ENCODE measurements at places on chromosomes 13 and 19. TPM values are rescaled to one million over a fixed set of nuclear protein-coding genes. Genes with fewer than 3 reads are reported as not detected.

GRCh38 chr19:18469069-18469846 is 31.3 kb upstream of the ISYNA1 start:
- DNase-seq, result peak; percentile 68
- H3K27ac ChIP-seq, result no peak overlapping the region
- peaks cover 12% of the 10 kb centered on the region for H3K36me3 ChIP-seq
- H3K4me3 ChIP-seq, result no peak overlapping the region
- H3K4me1 ChIP-seq, result peaks cover 26% of the 10 kb centered on the region

DNA sequence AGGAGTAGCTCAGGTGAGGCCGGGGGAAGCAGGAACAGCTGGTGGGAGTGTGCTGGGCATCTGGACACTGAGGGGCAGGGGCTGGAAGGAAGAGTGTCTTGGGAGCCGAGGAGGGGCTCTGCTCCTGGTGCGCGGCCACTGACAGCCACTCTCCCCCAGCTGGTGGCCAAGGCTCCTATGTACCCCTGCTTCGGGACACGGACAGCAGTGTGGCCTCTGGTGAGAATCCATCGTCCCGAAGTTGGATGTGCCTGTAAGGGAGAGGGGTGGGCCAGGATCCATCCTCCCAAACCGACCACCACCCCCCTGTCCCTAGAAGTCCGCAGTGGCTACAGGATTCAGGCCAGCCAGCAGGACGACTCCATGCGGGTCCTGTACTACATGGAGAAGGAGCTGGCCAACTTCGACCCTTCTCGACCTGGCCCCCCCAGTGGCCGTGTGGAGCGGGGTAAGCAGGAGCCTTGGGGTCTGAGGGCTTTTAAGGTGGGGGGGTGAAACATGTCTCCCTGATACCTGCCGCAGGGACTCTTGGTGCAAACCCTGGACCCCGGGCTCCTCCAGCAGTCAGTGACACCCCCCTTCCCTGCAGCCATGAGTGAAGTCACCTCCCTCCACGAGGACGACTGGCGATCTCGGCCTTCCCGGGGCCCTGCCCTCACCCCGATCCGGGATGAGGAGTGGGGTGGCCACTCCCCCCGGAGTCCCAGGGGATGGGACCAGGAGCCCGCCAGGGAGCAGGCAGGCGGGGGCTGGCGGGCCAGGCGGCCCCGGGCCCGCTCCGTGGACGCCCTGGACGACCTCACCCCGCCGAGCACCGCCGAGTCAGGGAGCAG is 2.0 kb upstream of the USF2 start:
- H3K27me3 ChIP-seq, result no peaks in the 10 kb centered on the region
- H3K27ac ChIP-seq, result peak overlapping the region; percentile 88
- H3K4me3 ChIP-seq, result peak overlapping the region; percentile 91
- H3K4me1 ChIP-seq, result peaks cover 29% of the 10 kb centered on the region

GRCh38 chr19:30395283-30395682 is 23.1 kb downstream of the ZNF536 start:
- H3K36me3 ChIP-seq, result no peaks in the 10 kb centered on the region
- no peak overlapping the region for H3K27ac ChIP-seq
- peaks cover 4% of the 10 kb centered on the region for H3K4me1 ChIP-seq

GRCh38 chr13:104327211-104327610 is 1261.0 kb upstream of the SLC10A2 start:
- H3K36me3 ChIP-seq, result no peaks in the 10 kb centered on the region
- no peaks in the 10 kb centered on the region for H3K27me3 ChIP-seq
- H3K27ac ChIP-seq, result no peak overlapping the region
- H3K4me3 ChIP-seq, result no peak overlapping the region

GRCh38 chr13:35785576-35786303 is 309.3 kb upstream of the MAB21L1 start:
- no peaks in the 10 kb centered on the region for H3K4me1 ChIP-seq
- DNase-seq, result no peak
- no peaks in the 10 kb centered on the region for H3K27me3 ChIP-seq
- no peaks in the 10 kb centered on the region for H3K36me3 ChIP-seq
- no peak overlapping the region for H3K4me3 ChIP-seq
- no peak overlapping the region for H3K27ac ChIP-seq

DNA sequence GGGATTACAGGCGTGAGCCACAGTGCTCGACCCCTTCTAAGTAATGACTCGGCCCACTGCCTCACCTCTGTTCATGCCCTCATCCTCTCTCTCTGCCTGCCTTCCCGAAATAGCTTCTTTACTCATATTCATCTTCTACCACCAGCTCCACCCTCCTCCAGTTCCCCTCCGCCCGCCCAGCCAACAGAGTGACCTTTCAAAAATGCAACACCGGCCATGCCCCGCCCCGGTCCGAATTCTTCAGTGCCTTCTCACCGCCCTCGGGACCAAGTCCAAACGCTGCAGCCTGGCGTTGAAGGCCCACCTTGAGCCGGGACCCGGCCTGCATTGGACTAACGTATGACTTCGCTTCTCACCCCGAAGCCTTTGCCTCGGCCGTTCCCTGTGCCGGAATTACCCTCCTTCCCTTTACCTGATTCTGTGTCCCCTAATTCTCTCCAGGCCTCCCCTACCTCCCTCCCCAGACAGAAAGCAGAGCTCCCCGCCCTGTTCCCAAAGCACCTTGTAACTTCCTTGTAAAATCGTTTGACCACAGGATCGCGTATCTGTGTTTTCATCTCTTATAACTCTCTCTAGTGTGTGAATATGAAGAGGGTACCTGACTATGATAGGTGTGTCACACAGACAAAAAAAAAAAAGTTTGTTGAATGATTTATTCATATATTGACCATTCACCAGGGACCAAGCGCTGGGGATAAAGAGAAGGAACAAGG is 8.1 kb upstream of the MUC16 start:
- H3K27me3 ChIP-seq, result no peaks in the 10 kb centered on the region
- no peaks in the 10 kb centered on the region for H3K36me3 ChIP-seq
- H3K4me3 ChIP-seq, result no peak overlapping the region
- DNase-seq, result no peak
- H3K27ac ChIP-seq, result no peak overlapping the region
- no peaks in the 10 kb centered on the region for H3K4me1 ChIP-seq

- H3K4me3 ChIP-seq, result no peak overlapping the region
- peaks cover 14% of the 10 kb centered on the region for H3K4me1 ChIP-seq
- H3K27ac ChIP-seq, result no peak overlapping the region
- peaks cover 44% of the 10 kb centered on the region for H3K36me3 ChIP-seq
- no peaks in the 10 kb centered on the region for H3K27me3 ChIP-seq
These were observed 38.5 kb downstream of the NAXD start for GRCh38 chr13:110653851-110654250.

DNA sequence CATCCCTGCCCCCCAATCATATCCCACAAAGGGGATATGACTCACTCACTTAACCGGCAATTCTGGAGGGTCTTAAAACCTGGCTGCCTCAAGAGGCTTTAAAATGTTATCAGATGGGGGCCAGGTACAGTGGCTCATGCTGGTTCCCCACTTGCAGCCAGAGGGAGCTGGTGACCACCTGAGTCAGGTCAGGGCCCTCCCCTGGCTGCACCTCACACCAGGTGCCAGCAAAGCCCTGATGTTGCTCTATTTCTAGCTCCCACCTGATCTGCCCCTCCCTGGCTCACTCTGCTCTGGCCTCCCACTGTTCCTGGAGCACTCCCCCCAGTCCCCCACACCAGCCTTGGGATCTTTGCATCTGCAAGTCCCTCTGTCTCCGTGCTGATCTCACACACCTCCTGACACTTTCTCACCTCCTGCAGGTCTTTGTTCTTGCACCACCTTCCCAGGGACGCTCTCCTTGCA is 14.2 kb downstream of the HPN start:
- no peak overlapping the region for H3K27ac ChIP-seq
- H3K36me3 ChIP-seq, result no peaks in the 10 kb centered on the region
- no peak for DNase-seq
- peaks cover 6% of the 10 kb centered on the region for H3K27me3 ChIP-seq

The PCDH9 gene
- 0.05 TPM for total RNA-seq

DNA sequence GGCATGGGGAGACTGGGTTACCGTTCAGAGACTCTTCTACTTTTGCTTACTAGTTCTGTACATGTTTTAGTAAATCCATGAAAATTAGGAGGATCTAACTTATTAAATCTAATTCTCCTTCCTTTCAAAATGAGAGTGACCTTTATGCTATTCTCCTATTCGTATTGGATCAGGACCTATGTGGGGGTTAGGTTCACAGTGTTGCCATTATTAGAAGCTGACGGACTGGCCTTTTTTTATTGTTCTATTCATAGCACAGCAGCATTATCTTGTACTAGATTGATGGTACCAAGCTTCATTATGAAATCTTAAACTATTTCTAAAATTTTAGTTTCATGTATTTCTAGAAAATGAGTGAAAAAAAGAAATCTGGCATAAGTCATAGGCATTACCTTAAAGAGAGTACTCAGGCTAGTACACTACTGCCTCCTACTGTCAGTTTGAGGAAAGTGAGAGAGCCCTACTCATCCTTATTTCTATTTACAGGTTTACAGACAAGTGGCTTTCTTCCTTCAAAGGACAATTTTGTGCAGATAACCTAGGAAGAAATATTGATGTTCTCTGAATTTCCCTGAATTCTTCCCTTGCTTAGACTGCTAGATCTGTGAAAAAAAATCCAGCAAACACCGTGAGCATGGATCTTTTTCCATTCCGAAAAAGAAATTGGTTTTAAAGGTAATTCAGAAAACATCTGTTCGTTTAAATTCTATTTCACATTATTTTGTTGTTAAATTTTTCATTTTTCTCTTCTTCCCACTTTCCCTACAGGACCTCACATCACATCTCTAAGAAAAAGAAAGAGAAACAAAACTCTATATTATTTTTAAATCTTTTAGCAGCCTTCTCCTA is 485.5 kb downstream of the DIAPH3 start:
- H3K36me3 ChIP-seq, result no peaks in the 10 kb centered on the region
- H3K4me3 ChIP-seq, result no peak overlapping the region
- H3K4me1 ChIP-seq, result peaks cover 3% of the 10 kb centered on the region
- DNase-seq, result no peak
- no peaks in the 10 kb centered on the region for H3K27me3 ChIP-seq
- H3K27ac ChIP-seq, result no peak overlapping the region

DNA sequence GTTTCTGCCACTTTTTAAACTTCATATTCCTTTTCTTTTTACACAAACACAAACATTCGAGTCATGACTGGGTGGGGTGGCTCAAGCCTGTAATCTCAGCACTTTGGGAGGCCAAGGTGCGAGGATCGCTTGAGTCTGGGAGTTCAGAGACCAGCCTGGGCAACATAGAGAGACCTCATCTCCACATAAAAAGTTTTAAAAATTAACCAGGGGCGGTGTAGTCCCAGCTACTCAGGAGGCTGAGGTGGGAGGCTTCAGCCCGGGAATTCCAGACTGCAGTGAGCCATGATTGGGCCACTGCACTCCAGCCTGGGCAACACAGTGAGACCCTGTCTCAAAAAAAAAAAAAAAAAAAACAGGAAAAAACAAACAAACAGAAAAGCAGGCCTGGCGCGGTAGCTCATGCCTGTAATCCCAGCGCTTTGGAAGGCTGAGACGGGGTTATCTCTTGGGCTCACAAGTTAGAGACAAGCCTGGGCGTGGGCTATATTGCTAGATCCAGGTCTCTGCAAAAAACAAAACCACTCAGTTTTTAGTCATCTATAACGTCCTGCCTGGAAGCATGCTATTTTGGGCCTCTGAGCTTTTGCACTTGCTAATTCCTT is 583 bp upstream of the BAX start:
- no peak for DNase-seq
- H3K36me3 ChIP-seq, result peaks cover 34% of the 10 kb centered on the region
- H3K4me3 ChIP-seq, result peak overlapping the region; percentile 78
- H3K27me3 ChIP-seq, result no peaks in the 10 kb centered on the region
- peaks cover 39% of the 10 kb centered on the region for H3K4me1 ChIP-seq

The ZNF345 gene
- total RNA-seq, result 6.0 TPM

The RHPN2 gene
- total RNA-seq, result 0.70 TPM

The WDR87 gene
- not detected for total RNA-seq
